ENCODE measurements at places on chromosomes 2 and 18.

- peak; percentile 51 for DNase-seq
These were observed 4.8 kb downstream of the TMEM200C start for GRCh38 chr18:5890331-5891183.

DNA sequence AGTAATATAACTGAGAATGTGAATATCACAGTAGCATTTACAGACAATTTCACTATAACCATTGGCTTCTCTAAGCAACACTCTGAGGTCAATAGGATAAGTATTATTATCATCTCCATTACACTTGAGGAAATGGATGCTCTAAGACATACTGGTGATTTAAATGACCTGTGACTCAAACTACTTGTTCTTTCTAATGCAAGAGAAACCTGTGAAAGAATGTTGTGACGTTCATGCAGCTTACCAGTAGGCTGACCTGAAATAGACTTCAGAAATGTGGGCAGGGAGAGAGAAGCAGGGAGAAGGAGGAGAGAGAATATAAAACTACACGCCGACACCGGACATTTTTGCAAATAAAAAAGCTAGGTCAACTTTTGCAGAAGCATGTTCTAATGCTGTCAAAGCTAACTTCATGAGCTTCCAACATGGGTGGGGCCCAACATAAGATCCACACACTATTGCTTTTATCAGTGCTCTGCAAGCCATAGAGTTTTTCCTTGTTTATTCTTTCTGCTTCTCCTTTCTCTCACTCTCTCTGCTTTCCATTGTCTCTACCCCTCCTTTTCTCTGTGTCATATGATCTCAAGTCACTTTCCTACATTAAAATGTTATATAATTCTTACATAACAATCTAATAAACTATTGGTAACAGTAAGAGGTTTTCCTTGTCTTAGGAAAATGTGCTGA, 217.6 kb upstream of the FN1 start:
- peak; percentile 67 for DNase-seq

GRCh38 chr18:47999801-48000248, 69.4 kb upstream of the SMAD2 start:
- DNase-seq = no peak

GRCh38 chr2:165872101-165872791, 78.2 kb upstream of the GALNT3 start:
- DNase-seq = peak; percentile 4

DNA sequence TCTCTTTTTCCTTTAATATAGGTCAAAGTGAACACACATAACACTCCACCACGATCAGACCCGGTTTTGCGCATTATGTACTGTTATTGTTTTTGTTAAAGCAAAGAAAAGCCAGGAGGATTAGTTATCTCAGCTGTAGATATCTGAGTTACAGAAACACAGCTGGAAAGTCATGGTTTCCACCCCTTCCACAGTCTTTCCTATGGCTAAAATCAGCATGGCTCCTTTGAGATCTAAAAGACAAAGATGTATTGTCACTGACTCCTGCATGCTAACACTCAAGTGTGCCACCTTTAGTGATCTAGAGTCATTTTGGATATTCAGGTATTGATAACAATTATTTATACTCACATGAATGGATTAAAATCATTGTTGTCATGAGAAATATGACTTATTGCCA, 260.0 kb downstream of the FIGN start:
- DNase-seq = no peak

GRCh38 chr18:58183226-58183625, 139.2 kb downstream of the NEDD4L start:
- no peak for DNase-seq

GRCh38 chr2:105487142-105488069, 88.6 kb upstream of the FHL2 start:
- DNase-seq = peak; percentile 97

DNA sequence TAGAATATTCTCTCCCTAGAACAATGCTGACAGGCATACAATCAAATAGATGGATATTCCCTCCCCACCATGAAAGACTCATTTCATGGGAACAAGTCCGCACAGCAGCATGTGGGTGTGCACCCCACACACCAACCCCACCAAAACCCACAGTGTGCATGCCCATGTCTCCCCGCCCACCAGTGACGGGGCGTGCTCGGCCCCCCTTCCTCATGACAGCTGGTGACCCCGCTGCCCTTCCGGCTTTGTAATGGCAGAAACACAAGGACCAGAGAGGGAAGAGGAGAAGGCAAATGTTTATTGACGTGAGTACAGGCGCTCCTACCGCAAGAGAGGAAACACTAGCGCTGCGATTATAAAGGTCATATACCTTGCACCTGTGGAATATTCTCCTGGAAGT, 30.8 kb upstream of the ODC1 start:
- no peak for DNase-seq

- DNase-seq = no peak
These were observed 202.7 kb downstream of the BCL11A start for GRCh38 chr2:60350791-60351190.

- DNase-seq = no peak
These were observed 75.2 kb downstream of the FMNL2 start for GRCh38 chr2:152410165-152410597.

DNA sequence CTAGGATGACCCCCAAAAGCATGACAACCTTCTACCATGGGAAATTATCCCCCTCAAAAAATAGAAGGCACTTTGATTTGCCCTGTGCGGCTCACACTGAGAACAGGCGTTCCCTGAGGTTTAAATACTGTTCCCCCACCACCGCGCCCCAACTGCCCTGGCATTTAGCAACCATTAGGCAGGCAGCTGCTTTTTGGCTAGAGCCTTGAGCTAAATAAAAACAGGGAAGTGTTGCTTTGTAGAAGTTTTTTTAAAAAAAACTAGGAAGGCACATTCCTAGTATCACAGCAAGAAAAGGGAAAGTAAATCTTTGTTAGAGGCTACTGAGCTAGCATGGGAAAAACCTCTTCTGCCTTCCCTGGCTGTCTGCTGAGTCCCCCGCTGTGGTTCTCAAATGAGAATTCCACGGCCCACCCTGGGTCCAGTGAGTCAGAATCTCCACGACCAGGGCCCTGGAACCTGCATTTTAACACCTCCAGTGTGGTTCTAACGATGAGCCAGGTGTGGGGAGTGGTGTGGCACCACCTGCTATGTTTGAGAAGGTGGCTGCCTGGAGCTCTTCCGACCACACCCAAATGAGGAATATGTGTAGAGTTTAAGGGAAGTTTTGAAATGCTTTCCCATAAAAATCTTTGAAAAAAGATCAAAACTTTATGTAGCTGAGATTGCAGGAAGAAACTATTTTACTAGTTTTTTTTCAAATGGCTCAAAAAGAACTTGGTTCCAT, 66.4 kb downstream of the VIT start:
- DNase-seq = no peak

DNA sequence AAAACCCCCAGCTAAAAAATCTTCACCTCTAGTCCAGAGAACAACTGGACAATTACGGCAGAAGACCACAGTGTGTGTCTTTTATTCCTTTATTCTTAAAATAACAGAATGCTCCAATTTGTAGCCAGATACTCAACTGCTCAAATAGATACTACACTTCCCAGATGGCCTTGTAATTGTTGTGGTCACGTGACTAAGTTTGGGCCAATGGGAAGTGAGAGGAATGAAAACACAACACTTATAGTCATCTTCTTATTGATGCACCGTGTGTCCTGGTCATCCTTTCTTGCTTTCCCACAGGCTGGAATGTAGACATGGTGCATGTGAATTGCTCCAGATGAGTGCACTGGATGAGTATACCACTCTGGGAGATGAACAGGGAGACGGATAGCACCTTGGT, 145.1 kb downstream of the CDC42EP3 start:
- DNase-seq = no peak

DNA sequence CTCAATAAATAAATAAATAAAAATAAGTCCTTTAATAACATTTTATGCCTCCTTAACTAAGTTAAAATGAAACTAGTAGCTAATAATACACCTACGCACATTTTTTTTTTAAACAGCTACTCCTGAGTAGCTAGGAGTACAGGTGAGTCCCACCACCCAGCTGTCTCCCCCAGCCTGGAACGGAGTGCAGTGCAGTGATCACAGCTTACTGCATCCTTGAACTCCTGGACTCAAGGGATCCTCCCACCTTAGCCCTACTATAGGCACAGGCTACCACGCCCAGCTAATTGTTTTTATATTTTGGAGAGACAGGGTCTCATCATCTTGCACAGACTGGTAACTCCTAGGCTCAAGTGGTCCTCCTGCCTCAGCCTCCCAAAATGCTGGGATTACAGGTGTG, 28.4 kb downstream of the YWHAQ start:
- no peak for DNase-seq

DNA sequence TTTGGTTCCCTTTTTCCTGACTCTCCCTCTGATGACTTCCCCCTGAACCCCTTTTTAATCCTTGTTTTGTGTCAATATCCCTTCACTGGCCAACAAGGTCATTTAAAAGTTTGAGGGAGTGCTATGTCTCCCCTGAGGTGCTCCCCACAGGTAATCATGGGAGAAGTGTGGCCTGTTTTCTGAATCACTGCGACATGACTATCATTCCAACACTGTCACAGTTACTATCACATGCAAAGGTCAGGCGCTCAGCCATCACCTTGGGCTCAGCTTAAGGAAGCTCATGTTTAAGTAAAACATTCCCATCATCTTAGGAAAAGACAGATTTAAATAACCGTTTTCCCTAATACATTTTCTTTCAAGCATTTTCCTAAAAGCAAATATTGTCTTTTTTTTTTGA, 20.9 kb upstream of the ACAA2 start:
- no peak for DNase-seq

- DNase-seq = no peak
These were observed 51.6 kb downstream of the SPP2 start for GRCh38 chr2:234102112-234102511.

DNA sequence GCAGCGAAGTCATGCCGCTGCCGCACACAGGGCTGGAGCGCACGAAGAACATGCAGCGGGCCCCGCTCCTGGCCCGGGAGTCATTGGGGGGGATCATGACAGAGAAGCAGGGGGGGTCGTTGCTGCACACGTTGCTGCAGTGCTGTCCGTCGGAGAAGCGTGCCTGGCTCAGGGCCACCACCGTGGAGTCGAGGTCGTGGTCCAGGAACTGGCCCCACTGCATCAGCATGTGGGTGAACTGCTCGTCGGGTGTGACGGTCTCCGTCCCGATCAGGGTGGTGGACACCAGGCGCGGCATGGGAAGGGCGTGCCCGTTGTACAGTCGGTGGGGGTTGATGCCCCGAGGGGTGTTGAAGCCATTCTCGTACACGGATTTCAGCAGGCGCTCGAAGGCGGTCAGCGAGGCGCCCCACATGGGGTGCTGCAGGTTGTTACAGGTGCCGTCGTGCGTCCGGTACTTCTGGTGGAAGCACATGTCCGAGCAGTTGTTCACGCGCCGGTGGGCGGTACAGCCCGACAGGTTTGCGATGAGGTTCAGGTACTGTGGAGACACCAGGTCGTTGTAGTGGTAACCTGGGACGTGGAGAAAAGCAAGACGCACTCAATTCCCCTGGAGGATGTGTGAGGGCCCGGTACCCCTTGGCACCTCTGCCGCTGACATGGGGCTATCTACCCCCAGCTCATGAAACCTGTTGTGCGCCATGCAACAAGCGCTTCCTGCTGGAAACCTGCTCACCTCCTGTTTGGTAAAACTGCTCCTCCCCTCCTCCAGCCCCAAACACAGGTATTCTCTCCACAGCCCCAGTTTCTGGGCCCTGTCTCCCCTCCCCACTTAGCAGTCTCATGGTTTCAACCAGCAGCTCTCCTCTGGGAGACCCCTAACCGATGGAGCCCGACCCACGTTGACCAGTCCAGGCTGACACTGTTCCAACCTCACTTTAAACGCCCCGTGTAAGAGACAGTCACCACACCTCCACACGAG, 94.9 kb downstream of the PXDN start:
- DNase-seq = no peak

- DNase-seq = peak; percentile 43
These were observed 119.0 kb upstream of the ARHGAP28 start for GRCh38 chr18:6610466-6610865.

DNA sequence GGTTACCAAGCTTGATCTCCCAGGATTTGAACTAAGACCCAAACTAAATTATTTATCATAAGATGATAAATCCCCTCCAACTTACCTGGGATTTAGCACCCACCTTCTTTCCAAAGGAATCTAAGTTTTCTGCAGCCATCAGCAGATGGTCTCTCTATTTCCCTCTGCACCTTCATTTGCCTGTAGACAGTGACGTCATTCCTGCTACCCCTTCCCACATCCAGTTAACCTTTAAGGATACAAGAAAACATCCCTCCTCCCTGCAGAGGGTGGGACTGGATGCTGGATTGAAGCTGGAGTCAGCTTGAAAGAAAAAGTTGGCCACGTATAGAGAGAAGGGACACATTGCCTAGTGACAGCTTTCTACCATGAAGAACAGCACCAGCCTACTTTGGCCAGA, 3.7 kb upstream of the DNER start:
- no peak for DNase-seq

DNA sequence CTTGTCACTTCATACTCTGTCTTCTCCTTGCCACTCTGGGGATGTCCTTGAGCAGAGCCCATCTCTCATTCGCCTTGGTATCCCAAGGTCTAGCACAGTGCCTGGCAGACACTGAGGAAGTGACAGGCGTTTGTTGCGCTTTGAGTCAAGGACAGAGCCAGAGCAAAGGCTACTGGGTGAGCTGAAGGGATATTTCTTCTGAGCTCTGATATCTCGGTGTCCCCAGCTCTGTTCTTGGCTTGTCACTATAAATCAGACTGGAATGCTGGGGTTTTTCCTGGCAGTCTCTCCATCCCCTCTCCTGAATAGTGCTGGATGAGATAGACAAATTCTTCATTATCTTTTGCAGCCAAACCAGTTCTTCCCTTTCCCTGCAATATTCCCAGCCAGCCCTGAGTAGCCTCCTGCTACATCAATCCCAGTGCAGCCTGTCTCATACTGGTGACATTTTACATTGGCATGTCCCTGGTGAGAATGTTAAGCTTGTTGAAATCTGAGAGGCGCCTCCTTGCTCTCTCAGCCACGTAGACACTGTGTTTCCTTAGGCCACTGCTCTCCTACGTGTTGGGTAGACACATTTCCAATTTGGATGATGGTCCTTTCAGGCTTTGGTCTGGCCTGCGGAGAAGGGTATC, 61.7 kb downstream of the CTIF start:
- peak; percentile 48 for DNase-seq

DNA sequence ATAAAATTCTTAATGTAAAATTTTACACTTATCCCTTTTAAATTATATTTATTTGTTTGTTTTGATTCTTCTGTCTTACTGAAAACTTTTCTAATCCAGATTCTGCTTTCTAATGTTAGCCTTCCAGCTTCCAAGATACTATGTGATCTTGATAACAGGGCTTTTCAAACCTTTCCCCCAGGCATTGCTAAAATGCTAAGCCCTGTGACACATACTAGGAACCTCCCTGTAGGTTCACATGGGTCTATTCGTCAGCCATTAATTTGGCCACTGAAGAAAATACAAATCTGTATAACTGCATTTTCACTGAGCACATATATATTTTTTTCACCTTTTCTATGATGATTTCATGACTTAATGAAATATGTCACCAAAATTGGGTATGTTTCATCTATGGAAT, 92.8 kb upstream of the MAP4K3 start:
- no peak for DNase-seq

DNA sequence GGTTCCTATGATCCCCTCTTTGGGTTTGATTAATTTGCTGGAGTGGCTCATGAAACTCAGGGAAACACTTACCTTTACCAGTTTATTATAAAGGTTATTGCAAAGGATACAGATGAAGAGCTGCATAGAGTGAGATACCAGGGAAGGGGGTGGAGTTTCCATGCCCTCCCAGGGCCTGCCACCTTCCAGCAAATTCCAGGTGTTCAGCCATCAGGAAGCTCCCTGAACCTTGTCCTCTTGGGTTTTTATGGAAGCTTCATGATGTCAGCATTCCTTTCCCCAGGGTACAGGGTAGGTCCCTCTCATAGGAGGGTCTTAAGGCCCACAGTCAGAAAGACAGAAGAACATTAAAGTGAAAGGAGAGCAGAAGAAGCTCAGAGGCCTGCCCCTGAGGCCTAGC, 123.9 kb upstream of the DCC start:
- DNase-seq = no peak

All from fibroblast of lung (primary cell).